ENCODE measurements at places on chromosomes 4 and X.

GRCh38 chrX:39442332-39442731, 641.1 kb downstream of the MID1IP1 start:
- no peak for DNase-seq

DNA sequence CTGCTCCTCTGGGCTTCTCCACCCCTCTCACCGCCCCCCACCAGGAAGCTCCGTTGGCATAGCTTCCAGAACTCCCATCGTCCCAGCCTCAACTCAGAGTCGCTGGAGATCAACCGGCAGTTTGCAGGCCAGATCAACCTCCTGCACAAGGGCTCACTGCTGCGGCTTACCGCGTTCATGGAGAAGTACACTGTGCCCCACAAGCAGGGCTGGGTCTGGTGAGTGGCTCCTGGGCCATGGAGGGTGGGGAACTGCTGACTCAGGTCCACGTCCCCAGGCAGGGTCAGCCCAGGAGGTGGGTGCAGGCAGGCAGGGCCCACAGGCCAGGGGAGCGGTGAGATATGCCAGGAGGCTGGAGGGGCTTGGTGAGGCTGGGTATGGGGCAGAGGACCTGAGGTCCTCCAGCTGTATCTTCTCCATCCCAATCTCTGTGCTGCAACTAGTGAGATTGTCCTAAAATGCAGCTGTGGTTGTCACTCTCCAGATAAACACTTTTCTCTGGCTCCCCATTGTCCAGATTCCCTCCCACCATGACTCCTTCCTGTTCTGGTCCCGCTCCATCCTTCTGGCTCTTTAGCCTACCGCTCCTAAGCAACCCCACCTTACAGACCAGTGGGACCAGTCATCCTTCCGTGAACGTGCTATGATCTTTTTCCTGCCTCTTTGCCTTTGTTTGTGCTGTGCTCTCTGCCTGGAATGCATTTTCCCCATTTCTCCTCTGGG, 71.9 kb downstream of the STARD8 start:
- no peak for DNase-seq

DNA sequence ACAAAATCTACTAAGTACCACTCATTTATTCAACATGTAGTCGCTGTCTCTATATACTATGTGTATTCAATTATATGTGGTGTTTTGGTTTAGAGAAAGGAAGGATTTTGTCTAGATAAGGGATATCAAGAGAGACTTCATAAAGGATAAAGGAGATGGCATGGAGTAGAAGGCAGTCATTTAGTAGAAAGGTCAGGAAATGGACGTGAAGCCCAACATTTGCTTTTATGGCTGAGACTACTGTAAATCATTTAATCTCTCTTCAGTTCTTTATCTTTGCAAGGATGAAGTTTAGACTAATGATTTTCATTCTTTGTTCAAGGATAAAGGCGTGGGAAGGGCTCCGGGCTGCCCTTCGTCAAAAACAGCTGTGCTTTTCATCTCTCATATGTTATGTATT, 25.2 kb downstream of the IL2 start:
- DNase-seq = no peak

DNA sequence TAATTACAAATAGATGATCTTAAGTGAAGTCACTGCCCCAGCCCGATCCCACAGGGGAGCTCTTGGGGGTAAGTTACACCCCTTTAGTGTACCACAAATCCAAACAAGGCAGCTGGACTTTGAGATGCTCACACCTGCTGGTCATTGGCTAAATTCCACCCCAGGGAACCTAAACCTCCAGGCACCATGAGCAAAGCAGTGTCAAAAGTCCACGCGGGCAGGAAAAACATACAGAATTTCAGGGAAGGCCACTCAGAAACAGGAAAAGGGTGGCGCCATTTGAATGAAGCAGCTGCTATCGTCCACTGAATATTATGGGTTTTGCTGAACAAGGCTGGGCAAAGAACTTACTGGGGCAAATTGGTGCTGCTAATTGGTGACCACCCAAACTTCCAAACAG, 30.9 kb downstream of the SUPT20HL1 start:
- no peak for DNase-seq

- no peak for DNase-seq
Observed at GRCh38 chr4:175309041-175309440, 390.9 kb downstream of the ADAM29 start.

DNA sequence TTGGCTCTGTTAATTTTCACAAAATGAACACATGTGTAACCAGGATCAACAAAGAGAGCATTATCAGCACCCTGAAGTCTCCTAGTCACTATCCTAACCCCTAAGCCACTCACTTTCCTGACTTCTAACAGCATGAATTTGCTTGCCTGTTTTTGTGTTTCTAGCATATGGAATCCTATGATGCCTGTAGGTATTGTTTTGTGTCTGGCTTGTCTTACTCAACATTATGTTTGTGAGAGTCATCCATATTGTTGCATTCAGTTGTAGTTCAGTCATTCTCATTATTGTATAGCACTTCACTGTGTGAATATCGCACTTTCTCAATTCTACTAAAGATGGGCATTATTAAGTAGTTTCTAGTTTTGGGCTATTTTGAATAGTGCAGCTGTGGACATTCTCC, 15.6 kb downstream of the EDNRA start:
- no peak for DNase-seq

- no peak for DNase-seq
Observed at GRCh38 chr4:108337923-108338322, 169.2 kb upstream of the LEF1 start.

DNA sequence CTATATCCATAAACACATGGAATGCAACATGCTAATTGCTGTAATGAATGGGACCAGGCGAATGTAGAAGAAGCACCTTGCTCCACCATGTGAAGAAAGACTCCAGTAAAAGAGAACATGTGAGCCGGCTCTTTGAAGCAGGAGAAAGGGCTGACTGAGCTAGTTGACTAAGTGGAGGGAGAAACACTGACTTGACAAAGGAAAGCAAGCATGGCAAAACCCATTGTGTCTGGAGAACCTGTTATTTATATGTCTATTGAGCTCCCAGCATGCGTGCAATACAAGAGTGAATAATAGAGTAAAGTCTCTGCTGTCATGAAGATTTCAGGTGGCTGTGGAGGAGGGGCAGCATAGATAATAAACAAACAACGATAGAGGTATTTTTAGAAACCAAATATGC, 559.9 kb downstream of the RAB28 start:
- DNase-seq = no peak

- DNase-seq = no peak
Observed at GRCh38 chr4:112726041-112726440, 89.1 kb downstream of the LARP7 start.

GRCh38 chr4:160825644-160826338, 1338.0 kb downstream of the FSTL5 start:
- DNase-seq = no peak

DNA sequence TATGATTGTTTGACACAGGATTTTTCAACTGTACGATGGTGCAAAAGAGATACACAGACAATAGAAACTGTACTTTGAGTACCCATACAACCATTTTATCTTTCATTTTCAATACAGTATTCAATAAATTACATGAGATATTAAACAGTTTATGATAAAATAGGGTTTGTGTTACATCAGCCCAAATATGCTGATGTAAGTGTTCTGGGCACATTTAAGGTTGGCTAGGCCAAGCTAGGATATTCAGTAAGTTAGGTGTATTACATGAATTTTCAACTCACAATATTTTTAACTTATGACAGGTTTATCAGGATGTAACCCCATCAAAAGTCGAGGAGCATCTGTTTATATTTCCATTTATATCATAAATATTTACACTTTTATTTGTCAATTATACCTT, 42.9 kb upstream of the PLS3 start:
- DNase-seq = no peak

DNA sequence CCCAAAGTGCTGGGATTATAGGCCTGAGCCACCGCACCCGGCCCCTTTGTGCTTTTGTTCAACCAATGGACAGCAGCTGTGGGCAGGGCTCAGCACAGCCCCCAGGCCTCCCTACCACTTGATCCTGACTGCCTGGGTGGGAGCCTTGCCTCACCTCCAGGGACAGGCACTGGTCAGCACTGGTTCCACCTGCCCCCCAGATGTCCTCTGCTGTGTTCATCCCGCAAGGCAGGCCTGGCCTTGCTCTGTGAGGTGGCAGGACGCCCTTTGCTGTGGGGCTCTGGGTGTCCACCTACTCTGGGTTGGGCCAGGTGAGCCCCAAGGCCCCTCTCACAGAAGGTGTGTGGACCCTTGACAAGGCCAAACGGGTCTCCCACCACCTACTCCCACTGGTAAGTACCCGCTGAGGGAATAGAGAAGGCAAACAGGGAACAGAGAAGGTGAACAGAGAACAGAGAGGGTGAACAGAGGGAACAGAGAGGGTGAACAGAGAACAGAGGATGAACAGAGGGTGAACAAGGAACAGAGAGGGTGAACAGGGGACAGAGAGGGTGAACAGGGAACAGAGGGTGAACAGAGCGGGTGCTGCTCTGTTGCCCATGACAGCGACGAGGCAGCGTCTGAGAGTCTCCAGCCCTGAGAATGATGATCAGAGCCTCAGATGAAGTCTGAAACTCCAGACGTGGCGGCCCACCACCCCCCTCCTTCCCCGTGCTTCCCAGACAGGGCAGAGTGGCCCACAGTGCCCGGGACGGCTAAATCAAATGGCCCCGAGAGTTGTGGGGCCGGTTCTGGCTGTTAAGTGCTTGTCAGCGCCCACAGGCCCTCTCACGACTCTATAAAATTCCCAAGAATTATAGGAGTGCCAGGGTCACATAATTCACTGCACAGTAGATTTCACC, 55.0 kb upstream of the NKX1-1 start:
- DNase-seq = no peak
